ENCODE measurements at places on chromosomes 2 and 18.

DNA sequence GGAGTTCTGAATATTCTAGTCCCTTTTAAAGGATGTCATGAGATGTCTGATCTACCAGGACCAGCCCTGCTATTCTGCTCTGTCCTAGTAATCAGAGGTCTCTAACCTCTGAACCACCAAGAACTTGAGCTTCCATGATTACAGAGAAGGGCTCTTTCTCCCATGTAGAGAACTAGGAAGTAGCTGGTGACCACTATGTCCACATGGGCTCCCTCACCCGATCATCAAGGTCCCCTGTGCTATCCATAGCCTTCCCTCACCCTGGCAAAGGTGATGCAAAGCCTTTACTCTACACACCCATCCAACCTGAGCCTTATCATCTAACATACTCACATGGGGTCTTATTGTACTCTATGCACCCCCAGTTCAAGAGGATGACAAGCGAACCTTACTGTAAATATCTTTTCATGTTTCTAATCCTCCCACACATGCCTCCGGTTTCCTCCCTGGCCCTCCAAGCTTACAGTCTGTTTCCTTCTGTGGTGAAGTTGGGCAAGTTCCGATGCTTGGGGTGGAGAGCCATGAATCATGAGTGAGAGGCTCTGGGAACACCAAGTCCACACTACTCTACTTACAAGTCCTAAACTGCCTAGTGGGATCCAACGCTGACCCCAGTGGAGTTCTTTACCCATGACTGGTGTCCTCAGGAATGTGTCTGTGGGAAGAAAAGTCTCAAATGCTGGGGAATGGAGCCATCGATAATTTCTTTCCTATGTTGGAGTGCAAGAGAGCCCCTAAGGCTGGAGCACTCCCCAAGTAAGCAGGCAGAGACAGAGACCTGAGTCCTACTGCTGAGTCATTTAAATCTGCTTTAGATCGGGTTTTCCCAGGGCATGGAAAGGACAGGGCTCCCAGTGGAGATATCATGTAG, 73.3 kb upstream of the KLF7 start:
- DNase-seq = peak; percentile 94

DNA sequence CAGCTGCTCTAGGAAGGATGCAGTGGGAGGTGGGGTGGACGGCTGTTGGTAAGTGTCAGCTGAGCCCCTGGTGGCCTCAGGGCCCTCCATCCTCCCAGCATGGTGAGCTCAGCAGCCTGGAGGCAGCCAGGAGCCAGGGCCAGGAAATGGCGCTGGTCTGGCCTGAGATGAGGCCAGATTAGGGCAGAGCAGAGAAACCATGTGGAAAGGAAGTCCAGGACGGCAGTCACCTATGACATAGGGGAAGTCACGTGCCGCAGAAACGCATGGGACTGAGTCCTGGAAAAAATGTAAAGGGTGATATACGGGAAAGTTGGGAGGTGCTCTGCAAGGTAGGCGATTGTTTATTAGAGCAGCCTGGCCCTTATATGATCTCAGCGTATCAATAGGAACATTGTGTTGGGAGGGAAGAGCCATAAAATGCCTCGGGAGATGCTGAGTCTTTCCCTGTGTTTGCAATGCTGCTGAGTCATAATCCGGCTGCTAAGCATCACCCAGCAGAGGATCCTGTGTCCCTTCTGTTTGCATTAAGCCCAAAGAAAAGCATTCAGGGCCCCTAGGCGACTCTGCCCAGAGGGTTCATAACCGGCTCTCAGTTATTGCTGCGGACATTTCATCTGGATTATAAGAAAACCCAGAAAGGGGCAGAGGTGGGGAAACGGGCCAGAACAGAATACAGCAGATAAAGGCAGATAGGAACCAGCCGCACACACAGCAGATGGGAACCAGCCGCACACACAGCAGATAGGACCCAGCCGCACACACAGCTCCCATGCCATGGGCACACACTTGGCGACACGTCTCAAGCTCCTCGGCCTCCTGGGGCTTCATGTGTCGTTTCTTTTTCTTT, 30.3 kb upstream of the B3GNT7 start:
- peak; percentile 14 for DNase-seq

- no peak for DNase-seq
Observed at GRCh38 chr18:77191071-77191751, 58.4 kb upstream of the GALR1 start.

- no peak for DNase-seq
Observed at GRCh38 chr2:169291517-169291916, 70.8 kb downstream of the LRP2 start.

GRCh38 chr18:8812631-8813030, 107.3 kb downstream of the MTCL1 start:
- no peak for DNase-seq

GRCh38 chr2:115294999-115295398, 852.6 kb downstream of the DPP10 start:
- no peak for DNase-seq

- DNase-seq = no peak
Observed at GRCh38 chr18:77022556-77022955, 110.0 kb downstream of the MBP start.

GRCh38 chr18:37937287-37937686, 371.7 kb upstream of the CELF4 start:
- DNase-seq = no peak

- no peak for DNase-seq
Observed at GRCh38 chr18:34514238-34514637, 195.9 kb upstream of the DTNA start.

GRCh38 chr18:53649621-53650020, 574.8 kb downstream of the MBD2 start:
- DNase-seq = no peak

DNA sequence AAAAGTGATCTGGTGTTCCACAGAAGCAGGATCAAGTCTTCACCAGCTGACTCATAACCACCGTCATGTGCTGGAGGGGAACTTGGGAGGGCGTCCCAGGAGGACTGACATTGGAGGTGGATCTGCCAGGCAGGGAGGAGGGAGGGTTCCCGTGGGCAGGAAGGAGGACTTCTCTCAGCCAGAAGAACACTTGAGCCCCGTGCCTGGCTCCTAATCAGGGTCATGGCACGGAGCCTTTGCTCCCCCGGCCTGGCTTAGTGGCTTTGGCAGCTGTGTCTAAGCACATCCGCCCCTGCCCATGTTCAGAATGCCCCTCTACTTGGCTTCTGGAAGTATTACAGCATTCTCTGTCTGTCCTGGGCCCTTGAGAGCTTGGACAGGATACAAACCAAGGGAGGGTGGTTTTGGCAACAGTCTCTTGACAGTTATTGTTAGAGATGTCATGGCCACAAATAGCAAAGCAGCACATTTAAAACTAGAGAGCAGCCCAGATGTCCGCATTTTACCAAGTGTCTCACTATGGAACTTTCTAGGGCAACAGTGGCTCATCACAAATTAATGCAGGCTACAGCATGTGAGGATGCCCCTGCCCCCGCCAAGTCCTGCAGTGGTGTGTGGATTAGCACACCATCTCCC, 11.5 kb downstream of the PPP1R7 start:
- DNase-seq = peak; percentile 33

GRCh38 chr18:63137999-63138435, 181.6 kb downstream of the BCL2 start:
- no peak for DNase-seq

GRCh38 chr2:33340280-33340679, 136.2 kb upstream of the RASGRP3 start:
- DNase-seq = no peak

- no peak for DNase-seq
Observed at GRCh38 chr2:9793156-9793917, 49.9 kb upstream of the TAF1B start.

DNA sequence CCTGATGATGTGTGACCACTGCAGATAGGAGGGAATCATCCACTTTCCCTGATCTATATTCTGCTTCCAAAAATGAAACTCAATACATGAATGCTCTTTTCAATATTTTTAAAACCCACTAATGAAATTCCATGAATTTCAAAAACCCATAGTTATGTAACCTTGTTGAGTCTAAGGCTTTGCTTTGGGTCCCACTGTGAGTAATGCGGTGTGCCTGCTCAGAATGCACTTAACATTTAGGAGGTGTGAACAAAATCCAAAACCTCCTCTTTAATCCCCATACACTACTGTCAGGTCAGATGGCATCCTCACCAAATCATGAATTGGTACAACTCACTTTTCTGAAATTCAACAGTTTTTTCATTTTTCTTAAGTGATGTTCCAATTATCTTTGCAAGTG, 50.4 kb downstream of the CCDC93 start:
- no peak for DNase-seq

- no peak for DNase-seq
Observed at GRCh38 chr2:23542230-23542789, 157.3 kb downstream of the KLHL29 start.
